ENCODE measurements at places on chromosomes 16 and 17.

- no peak for DNase-seq
Observed at GRCh38 chr16:58497935-58498334, 2.0 kb upstream of the NDRG4 start.

GRCh38 chr17:44002141-44002848, 2.1 kb upstream of the NAGS start:
- no peak for DNase-seq

- no peak for DNase-seq
Observed at GRCh38 chr16:963913-964312, 6.9 kb downstream of the LMF1 start.

- no peak for DNase-seq
Observed at GRCh38 chr16:1754204-1754603, 17.1 kb downstream of the NME3 start.

DNA sequence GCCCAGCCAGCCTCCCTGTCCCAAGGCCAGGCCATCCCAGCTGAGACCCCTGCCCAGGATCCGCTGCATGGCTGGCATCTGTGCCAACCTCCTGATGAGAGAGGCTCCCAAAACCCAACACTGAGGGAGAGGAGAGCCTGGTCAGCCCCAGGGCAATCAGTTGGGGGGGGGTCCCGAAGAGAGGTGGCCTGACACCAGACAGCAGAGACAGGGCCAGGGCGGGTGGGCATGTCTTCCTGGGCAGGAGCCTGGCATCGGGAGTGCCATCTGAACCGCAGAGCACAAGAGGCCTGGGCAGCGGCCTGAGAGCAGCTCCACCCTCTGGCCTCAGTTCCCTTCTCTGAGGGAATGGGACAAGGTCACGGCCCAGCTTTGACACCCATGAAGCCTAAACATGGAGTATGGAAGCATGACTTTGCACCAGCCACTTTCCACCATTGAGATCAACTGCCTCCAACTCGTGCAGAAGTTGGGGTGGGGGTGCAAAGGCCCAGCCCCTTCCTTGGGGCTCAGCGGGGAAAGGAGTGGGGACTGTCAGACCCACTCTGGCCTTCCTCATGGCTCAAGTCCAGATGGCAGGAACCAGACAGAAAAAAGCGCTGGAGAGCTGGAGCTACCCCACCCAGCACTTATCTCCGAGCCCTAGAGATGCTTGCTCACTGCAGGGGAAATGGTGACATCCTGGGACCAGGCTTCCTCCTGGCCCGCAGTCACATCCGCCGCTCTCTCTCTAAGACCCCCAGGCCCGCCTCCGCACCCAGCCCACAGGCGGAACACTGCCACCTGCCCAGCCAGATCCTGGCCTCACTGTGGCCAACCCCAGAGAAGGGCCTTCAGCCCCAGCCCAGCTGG, 9.7 kb downstream of the RHBDF2 start:
- no peak for DNase-seq

GRCh38 chr16:66603537-66604375, 748 bp upstream of the CMTM3 start:
- DNase-seq = no peak

DNA sequence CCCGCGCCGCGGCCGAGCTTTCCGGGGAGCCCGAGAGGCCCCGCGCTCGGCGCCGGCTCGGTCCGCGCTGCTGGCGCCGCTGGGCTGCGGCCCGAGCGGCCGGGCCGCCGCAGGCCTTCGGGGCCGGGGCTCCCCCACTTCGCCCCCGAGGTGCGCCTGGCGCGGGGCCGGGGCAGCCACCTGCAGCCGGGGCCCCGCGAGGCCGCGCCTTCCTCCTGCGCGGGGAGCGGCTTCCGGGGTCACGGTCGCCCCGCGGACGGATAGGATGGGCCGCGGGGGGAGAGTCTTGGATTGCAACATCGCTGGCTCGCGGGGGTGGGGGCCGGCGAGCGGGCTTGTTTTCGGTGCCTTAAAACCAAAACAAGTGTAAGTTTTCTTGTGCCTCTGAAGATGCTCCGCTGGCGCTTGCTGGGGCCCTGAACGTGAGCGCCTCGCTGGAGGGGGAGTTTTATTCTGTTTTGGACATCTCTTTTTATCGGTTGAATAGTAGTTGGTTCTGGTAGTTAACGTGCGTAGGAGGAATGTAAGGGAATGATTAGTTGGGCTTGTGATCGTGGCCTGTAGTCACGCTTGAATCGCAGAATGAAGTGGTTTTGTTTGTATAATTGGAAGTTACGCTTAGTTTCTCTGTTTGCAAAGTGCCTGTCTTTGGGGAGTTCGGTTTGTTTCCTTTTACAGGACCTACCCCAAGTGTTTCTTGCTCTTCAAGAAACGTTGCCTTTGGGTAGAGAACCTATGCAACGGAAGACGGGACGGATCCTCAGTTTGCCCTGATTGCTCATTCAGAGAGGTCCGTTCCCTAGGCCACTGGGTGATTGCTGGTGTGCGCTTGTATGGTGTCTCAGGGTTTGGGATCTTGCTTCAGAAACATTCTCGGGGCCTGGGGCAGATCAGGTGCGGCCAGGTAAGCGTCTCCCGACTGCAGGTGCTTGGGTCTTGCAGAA, 724 bp downstream of the UBE2I start:
- DNase-seq = no peak

DNA sequence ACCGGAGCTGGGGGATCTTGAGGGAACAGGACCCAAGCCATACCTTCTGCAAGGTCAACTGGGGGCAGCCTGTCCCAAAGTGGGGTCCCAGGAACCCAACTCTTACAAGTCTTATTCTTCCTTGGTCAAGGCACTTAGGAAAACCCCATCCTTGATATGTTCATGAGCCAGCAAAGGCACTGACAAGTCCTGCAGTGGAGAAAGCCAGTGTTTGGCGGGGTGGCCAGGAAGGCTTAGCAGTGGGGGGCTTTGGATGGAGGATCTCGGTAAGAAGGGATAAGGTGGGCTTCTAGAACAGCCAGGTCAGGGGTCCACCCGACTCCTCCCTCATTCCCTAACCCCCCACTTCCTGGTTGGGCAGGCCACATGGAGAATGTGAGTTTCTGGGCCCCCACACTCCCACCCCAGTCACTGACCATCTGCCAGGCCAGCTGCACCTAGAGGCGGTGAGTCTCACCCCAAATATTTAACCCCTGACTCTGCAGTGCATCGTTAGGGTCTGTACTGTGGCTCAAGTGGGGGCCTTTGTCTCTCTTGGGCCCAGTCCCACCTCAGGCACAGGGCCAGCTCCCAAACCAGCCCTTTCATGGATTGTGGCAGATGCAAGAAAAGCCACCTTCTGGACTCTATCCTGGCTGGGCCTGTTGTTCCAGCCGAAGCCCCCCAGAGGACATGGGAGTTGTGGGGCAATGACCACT, 22.3 kb downstream of the PPL start:
- no peak for DNase-seq

DNA sequence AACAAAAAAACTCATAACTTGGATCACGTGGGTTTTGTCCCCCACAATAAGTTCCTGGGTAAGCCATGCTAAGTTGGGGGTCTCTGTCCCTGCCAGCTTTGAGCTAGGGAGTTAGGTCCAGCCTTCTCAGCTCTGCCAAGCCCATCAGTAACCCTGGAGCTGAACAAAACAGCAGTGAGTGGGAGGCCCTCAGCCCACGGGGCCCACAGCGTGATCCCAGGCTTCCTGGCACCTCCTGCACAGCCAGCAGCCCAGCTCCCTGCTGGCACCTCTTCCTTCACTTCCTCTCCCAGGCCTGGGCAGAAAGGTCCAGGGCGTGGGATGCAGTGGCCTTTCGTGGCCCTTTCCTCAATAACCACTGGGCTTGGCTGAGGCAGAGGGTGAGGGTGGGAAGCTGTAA, 35.5 kb upstream of the CDC42EP4 start:
- no peak for DNase-seq

- DNase-seq = no peak
Observed at GRCh38 chr16:50314665-50315064, 48.3 kb downstream of the ADCY7 start.

- peak; percentile 74 for DNase-seq
Observed at GRCh38 chr17:1617620-1618174, 10.9 kb downstream of the SLC43A2 start.

DNA sequence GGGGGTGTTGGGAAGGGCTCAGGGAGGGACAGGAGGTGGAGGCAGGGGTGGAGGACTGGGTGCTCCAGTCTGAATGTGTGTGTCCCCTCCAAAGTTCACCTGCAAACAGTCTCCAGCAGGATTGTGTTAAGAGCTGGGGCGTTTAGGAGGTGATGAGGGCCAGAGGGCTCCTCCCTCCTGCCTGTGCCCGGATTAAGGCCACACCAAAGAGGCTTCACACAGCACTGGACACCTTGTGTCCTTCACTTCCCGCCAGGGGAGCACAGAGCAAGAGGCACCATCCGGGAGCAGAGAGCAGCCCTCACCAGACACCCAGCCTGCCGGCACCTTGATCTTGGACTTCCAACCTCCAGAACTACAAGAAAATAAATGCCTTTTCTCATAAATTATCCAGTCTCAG, 30.2 kb upstream of the ENPP7 start:
- no peak for DNase-seq

GRCh38 chr17:44115585-44116415, 7.6 kb downstream of the HDAC5 start:
- DNase-seq = no peak

GRCh38 chr17:41801374-41802271, 10.1 kb downstream of the P3H4 start:
- no peak for DNase-seq

DNA sequence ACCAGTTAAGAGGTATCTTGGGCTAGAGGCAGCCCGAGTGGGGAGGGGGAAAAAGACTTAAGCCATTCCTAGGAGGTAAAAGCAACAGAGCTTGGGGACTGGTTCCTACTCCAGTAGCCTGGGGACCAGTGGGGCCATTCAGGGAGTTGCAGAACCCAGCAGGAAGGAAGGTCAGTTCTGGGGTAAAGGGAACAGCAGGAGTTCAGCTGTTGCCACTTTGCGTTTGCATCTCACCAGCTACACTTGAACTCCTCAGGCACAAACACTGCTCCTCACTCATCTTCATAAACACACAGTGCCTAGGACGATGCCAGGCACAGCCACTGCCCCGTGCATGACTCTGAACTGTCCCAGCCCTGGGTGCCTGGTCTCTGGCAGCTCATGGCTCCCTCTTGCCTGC, 4.0 kb downstream of the HAP1 start:
- no peak for DNase-seq

DNA sequence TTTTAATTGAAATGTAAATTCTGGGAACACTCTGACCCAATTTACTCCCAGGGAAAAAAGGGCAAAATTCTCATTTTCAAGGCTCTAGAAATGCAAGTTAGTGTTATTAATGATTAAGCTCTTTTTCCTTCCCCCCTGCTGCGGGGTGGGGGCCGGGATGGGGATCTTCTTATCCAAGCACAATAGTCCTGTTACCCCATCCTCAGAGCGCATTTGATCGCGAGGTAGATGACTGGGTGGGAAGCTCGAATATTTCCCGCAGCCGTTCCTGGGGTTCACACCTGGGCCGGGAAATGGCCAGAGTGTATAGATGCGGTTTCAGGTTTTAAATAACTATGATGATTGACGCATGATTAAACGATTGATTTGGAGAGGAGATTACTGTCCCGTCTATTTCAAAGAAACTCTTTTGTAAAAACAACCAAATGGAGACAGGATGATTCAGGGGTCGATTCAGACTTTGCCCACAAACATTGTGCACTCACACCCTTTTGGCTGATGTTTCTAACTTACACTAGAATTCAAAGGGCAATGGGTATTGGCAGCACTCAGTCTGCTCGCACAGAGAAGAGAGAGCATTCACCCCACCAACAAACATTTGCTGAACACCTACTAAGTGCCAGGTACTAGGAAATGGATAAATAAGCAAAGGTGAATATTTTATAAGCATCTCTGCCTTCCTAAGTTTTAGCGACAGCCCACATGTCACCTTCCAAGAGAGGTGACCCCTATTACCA, 55.0 kb downstream of the SALL1 start:
- no peak for DNase-seq

- peak; percentile 90 for DNase-seq
Observed at GRCh38 chr17:29710891-29711418, 88.2 kb upstream of the CORO6 start.

GRCh38 chr16:60776281-60776680, 1260.0 kb downstream of the CDH8 start:
- DNase-seq = no peak

DNA sequence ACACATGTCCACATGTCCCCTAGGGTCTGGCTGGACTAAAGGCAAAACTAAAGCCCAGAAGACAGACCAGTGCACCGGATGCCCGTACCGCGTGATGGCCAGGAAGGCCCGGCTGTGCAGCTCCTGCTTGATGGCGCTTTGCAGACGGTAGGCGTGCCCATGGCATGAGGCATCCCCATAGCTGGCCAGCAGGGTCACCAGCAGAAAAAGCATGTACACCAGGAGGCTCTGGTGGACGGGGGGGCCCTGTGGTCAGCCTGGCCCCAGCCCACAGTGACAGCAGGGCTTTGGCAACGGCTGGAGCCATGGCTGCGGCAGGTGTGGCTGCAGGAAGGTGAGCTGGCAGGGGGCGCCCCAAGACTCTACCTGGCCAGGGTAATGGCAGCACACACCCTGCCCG, 42.8 kb downstream of the PKD1 start:
- DNase-seq = no peak

DNA sequence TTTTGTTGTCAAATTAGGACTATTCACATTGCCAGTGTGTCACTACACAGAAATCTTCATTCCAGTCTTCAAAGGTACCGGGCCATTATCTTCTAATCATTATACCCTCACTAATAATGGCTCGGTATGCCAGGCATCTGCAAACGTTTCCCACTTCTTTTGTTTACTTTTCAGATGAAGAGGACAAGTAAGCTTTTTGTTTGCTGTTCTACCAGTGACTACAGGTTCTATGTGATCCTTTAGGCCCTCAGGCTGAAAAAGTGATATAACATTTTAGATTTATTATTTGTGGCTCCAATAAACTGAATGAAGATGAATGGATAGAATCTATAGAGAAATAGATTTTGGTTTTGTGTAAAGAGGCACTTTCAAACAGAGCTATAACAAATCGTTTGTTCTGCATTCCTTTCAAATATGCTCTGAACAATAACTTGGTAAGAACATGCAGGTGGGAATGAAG, 403 bp upstream of the KRTAP3-1 start:
- no peak for DNase-seq

DNA sequence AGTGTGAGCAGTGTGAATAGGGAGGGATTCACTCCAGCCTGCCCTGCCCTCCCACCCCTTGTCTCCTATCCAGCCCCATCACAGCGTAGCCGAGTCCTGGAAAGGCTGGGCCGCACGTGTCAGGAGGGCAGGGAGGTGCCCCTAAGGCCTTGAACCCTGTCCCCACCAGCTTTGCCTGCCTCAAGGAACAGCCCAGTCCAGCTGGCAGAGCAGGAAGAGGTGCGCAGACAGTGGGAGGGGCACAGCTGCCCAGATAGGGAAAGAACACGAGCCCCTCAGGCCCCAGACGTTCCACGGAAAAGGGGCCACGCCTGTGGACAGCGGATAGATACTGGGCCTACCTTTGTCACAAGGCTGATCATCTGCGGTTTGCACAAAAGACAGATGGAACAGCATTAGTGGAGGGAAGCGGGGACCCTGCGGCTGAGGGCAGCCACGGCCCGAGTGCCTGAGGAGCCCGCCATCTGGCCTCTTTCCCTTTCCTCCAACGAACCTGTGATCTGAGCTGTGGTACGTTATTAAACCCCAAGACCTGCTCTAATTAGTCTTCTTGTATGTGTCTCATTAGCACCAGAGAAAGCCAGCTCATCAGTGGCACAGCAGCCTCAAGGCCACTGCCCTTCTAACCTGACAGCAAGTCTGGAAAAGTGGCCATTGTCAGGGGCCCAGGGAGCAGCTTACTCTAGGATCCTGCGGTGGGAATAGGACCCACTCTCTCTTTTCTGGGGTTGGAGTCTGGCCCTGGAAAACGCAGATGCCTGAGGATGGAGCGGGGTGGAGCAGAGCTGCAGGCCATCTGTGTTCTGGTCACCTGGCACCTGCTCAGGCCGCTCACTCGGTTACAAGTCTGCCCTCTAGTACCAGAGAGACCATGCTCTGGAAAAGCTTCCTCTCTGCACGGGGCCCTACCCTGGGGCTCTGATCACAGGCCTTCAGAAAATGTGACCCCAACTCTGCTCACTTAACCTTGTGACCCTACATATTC, 16.3 kb downstream of the MPP3 start:
- no peak for DNase-seq

Data from keratinocyte (primary cell).